ENCODE measurements at places on chromosomes 3 and 15.

DNA sequence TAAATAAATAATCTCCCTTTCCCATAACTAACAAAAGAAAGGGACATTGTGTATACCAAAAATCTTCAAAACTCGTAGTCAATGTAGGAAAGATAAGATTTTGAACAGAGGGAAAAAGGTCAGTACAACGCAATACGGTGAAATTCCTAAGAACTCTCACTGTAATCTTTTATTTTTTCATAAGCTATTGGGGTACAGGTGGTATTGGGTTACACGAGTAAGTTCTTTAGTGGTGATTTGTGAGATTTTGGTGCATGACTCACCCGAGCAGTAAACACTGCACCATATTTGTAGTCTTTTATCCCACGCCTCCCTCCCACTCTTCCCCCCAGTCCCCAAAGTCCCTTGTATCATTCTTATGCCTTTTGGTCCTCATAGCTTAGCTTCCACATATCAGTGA lies 718.0 kb downstream of the TBL1XR1 start:
- DNase-seq, result no peak

DNA sequence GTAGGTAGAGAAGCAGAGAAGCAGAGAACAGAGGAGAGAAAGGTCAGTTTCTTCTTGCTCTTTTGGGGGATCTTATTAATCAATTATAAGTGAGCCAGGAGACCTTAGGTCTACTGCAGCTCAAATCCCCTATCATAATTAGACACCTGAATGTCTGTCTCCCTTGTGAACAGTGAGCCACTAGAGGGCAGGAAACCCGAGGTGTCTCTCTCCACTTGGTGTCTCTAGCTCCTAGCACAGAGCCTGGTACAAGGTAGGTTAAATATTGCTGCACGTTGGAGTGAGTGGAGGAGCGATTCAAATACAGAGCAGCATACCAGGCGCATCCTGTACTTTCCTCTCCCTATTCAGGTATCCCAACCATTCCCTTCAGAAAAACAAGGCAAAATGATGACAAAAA lies 2.0 kb upstream of the ST8SIA2 start:
- DNase-seq, result no peak

GRCh38 chr3:45980229-45980813 lies 15.3 kb downstream of the FYCO1 start:
- no peak for DNase-seq

- DNase-seq, result no peak
These were observed 55.9 kb upstream of the THRB start for GRCh38 chr3:24550588-24550987.

- DNase-seq, result no peak
These were observed 16.1 kb downstream of the PDCD10 start for GRCh38 chr3:167718582-167718981.

DNA sequence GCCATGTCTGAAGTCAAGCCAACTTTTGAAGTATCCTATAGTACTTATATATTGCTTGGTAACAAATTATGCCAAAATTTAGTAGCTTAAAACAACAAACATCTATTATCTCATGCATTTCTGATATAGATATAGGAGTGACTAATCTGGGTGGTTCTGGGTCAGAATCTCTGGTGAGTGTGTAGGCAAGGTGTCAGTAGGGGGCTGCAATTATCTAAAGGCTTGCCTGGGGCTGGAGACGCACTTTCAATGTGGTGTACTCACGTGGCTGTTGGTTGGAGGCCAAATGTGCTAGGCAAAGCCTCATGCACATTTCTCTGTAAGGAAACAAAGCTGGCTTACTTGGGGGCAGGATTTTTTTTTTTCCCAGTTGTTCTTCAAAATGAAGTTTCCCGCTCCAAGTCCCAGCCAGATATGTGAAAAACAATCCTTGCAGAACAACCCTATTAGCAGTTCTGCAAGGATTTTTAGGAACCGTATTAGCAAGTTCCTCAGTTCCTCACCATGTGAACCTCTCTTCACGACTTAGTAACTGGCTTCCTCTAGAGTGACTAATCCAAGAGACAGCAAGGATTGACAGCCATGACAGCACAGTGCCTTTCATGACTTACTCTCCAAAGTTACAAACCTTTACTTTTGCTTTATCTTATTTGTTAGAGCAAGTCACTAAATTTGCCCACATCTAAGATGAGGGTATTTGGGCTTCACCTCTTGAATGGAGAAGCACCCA lies 25.8 kb downstream of the GREM1 start:
- no peak for DNase-seq

DNA sequence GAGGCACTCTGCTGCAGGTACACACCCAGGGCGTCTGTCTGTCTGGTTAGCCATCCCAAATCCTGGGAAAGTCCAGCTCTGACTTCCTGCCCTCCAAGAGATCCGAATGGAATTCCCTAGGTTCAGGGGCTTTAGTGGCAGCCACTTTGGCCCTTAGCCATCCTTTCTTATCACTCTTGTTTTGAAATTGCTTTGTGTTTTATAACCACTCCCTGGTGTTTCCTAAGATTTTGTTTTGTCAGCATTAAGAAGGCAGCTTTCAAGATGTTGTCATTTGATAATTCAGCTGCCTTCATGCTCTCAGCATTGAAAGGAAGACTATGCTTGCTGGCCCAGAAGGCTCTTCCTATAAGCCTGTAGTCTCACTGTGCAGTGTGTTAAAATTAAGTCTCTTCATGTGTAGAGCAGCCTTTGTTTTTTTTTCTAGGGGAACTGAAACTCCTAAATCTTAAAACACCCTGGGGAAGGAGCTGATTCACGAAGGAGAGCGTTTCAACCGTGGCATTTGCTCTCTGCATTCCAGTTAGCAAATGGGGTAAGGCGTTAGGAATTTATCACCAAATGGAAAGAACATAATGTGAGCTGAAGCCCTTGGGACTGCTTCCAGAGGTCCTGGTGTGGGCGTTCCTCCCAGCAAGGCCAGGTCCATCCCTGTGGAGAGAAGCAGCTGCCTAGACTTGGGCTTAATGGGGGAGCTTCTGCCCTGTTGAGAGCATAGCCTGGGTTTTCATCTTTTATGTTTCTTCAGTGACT lies 14.2 kb upstream of the CLEC3B start:
- DNase-seq, result no peak

- DNase-seq, result no peak
These were observed 227.5 kb downstream of the DTWD1 start for GRCh38 chr15:49848282-49848724.

DNA sequence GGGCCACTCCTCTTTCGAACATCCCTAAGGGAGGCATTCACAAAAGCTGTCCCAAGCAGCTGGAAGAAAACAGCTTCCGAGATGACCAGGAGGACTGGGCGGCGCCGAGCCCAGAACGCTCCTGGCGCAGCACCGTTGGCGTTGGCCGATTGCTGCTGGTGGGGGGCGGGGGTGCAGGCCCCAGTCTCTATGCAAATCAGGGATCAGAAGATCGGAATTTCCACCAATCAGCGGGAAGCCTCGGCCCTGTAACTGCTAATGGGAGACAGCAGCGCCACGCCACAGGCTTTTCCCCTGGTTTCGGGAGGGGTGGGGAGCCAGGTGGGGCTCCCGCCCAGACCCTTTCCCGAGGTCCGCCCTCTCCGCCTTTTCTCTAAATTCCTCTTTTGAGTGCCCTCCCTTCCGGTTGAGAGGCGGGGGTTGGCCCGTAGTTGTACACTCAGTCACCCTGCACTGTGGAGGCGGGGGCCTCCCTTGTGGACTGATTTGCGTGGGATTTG lies 27.0 kb downstream of the HMCES start:
- peak; percentile 57 for DNase-seq

DNA sequence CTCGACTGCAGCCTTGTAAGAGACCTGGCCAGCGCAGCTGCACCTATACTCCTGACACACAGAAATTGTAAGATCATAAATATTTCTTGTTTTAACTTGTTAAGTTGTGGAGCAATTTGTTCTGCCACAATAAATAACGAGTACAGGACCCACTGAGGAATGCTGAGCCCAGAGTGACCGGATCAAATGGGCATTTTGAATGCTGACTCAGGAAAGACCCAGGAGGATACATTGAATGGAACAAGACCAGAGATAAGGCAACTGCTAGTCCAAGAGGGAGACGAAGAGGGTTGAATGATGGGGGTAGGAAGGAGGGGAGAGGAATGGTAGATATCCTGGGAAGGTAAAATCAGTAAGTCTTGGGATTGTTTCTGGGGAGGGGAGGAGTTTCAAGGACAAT lies 8.9 kb upstream of the C3orf70 start:
- DNase-seq, result no peak

DNA sequence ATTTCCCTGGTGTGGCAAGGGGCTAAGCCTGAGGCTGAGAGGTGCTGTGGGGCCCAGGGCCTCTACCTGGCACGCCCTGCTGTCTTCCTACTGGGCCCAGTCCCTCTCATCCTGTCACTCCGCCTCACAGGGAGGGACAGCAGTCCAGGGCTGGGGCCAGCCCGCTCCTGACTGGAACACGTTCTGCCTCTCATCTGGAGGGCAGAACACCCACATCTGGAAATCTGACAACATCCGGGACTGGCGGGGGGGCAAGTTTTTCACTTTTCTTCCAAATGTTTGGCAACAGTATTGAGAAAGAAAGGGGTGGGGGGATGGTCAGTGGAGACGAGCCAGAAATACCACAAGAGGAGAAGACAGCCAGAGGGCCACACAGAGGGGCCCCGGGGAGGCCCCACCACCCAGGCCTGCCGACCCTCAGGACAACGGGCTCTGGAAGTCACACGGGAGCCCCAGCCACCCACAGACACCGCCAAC lies 1.8 kb upstream of the MYL3 start:
- DNase-seq, result no peak

GRCh38 chr3:11774296-11774877 lies 72.3 kb downstream of the TAMM41 start:
- DNase-seq, result no peak

- DNase-seq, result no peak
These were observed 55.5 kb downstream of the SMAD6 start for GRCh38 chr15:66757521-66757920.

DNA sequence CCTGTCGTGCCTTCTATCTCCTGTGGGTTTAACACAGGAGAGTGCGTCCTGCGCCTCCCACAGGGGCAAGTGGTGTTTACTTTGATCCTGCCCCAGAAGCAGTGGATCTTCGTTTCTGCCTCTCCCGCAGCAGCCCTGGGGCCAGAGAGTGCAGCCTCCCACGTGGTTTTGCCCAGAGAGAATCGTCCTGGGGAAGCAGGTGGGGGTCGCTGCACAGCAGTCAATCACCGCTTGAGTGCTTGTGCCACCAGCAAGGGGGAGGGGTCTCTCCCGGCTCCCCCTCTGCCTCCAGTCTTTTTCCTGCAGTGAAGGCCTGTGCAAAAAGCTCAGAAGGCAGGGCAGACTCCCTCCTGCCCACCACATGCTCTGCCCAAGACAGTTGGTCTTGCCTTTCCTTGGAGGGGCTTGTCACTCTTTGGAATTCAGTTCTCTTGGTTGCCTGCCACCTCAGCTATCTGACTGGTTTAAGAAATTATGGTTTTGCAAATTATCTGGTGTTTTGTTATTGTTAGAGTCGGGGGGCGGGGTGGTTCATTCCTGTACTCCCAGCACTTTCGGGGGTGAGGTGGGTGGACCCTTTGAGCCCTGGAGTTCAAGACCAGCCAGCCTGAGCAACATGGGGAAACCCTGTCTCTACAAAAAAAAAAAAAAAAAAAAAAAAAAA lies 26.9 kb downstream of the STOML1 start:
- DNase-seq, result no peak

- DNase-seq, result no peak
These were observed 697 bp upstream of the RAB5A start for GRCh38 chr3:19945969-19946831.

GRCh38 chr3:194573680-194574437 lies 59.4 kb downstream of the TMEM44 start:
- DNase-seq, result peak; percentile 50

GRCh38 chr15:75081150-75081549 lies 57.8 kb downstream of the PPCDC start:
- DNase-seq, result no peak

GRCh38 chr3:158936530-158937113 lies 134.8 kb downstream of the MFSD1 start:
- no peak for DNase-seq

DNA sequence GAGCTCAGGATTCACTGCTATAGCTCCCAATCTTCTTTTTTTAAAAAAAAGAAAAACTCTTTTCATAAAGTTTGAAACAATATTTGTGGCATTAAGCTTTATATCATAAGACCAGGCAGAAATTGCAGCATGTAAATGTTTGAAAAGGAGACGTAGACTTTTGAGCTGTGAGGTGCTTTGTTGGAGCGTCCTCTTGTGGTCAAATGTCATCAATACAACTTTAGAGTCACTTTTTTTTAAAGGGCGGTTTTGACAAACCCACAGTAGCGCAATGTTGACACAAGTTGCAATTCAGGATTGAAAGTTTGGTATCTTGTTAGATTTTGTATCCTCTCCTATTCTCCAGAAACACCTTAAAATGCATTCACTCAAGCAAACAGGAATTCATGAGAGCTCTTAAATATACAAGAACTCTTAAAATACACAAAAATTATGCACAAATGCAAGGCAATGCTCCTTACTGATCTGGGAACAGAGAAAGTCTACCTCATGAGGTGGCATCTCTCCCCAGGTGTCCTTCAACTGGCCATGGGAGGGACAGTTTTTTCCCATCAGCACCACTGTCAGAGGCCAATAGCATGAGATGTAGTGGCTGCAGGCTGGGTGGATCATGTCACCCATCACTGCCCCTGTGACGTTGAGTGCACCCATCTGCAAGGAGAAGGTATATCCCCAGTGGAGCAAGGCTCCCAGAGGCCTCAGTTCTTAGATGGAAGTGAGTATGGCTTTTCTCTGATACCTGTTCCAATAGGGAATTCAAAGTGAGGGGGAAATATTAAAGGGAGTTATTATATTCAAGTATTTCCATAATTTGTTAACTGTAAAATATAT lies 70.7 kb downstream of the ANXA2 start:
- DNase-seq, result peak; percentile 63

- DNase-seq, result no peak
These were observed 60.8 kb downstream of the VGLL3 start for GRCh38 chr3:86930181-86930580.

- no peak for DNase-seq
These were observed 41.7 kb downstream of the CADPS start for GRCh38 chr3:62833538-62833937.

DNA sequence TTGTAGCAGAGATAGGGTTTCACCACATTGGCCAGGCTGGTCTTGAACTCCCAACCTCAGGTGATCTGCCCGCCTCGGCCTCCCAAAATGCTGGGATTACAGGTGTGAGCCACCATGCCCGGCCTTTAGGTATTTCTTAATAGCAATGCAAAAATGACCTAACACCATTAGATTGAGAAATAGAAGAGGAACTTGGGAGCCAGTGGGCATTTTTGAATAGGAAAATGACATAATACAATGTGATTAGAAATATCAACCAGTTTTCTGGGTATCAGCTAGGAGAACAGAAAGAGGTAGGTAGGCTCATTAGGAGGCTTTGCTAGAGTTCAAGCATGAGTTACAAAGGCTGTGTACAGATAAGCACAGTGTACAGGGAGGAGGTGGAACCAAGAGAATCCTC lies 101.8 kb upstream of the TBC1D5 start:
- no peak for DNase-seq

DNA sequence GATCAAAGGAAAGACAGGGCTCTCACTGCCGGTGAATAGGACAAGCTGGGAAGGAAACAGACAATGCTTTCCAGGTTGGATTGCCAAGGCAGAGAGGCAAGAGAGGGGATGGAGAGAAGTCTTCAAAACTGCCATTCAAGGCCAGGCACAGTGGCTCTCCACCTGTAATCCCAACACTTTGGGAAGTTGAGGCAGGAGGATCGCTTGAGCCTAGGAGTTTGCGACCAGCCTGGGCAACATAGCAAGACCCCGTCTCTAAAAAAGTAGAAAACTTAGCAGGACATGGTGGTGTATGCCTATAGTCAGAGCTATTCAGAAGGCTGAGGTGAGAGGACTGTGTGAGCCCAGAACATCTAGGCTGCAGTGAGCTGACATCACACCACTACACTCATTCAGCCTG lies 43.5 kb upstream of the IDH2 start:
- DNase-seq, result no peak

Measured in CD4-positive, alpha-beta T cell treated with Interleukin-4 for 1 hour (primary cell).